Stimulated activated CD4-positive, alpha-beta T cell treated with anti-CD3 and anti-CD28 coated beads, Interleukin-1b, Interleukin-23, amount 100 ng/mL, for 24 hours (primary cell): ENCODE measurements at places on chromosomes 16 and 17.

DNA sequence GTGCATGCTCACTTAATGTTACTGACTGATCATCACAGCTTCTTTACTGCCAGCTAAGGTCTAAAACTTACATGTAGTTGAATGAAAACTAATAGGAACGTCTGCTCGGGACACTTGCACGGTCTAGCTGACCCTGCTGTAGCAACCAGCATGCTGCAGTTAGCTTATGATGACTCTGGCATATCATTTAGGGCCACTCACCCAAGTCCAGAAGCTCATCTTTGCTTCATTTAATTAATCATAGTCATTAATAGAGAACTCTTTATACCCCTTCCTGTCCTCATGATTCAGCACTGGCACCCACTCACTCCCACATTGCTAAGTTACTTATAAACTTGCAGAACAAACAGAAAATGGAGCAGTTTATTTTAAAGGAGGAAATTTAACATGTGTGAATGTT is 136.3 kb downstream of the NLK start:
- DNase-seq = no peak

- no peak for DNase-seq
Measured at GRCh38 chr17:40884708-40885512, at the start of gene KRT20. KRT20 (minus strand) TSS chr17:40885242; CDS start chr17:40885185, 57 bp downstream.

- no peak for DNase-seq
Measured at GRCh38 chr16:46883353-46883689, 841 bp upstream of the GPT2 start.

GRCh38 chr16:55035956-55036355 is 105.3 kb downstream of the IRX5 start:
- no peak for DNase-seq

- DNase-seq = no peak
Measured at GRCh38 chr17:530851-531250, 178.2 kb upstream of the RPH3AL start.
